Endothelial cell (in vitro differentiated cells): ENCODE measurements at places on chromosomes 5 and 9.

GRCh38 chr9:101601904-101602765, 7.4 kb upstream of the PPP3R2 start:
- DNase-seq, result peak; percentile 38

GRCh38 chr9:137136881-137137607, 1.9 kb upstream of the GRIN1 start:
- DNase-seq, result no peak

- no peak for DNase-seq
Observed at GRCh38 chr5:179495906-179496455, 54.4 kb upstream of the RUFY1 start.

GRCh38 chr5:10725636-10726035, 35.4 kb downstream of the DAP start:
- DNase-seq, result no peak

DNA sequence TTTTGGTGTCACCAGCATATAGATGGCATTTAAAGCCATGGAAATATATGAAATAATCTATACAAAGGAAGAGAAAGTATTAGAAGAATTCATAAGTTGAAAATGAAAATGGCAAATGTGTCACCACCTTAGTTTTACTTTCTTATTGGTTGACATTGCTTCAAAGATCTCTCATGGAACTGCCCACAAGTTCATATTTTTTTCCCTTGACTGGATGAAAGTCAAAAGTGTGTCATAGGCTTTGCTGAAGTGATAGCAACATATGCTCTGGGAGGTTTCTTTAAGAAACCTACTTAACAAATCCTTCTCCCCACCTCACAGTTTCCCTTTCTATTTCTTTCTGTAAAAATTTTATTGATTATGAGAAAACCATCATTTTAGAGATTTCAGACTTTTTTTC, 127.2 kb downstream of the VPS13A start:
- DNase-seq, result no peak

GRCh38 chr5:159332800-159333544, 2.7 kb upstream of the IL12B start:
- no peak for DNase-seq

DNA sequence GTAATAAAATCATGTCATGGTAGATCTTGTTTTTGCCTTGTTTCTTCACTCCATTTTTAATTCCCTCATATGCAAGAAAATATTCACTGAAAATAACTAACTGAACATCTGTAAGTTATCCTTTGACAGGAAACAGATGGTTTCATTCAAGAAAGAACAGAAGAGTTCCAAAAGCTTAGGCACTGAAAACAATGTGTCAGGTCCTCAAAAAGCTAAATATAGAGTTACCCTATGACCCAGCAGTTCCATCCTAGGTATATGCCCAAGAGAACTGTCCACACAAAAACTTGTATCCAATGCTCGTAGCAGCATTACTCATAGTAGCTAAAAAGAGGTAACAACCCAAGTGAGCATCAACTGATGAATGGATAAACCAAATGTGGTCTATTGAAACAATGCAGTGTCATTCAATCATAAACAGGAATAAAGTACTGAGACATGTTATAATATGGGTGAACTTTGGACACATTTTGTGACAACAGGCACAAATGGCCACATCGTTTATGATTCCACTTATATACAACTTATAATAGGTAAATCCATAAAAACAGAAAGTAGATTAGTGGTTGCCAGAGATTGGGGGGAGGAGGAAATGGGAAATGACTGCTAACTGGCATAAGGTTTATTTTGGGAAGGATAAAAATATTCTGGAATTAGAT, 231.0 kb downstream of the FRMD3 start:
- no peak for DNase-seq

GRCh38 chr9:109426626-109427402, 71.3 kb downstream of the PTPN3 start:
- DNase-seq, result no peak

DNA sequence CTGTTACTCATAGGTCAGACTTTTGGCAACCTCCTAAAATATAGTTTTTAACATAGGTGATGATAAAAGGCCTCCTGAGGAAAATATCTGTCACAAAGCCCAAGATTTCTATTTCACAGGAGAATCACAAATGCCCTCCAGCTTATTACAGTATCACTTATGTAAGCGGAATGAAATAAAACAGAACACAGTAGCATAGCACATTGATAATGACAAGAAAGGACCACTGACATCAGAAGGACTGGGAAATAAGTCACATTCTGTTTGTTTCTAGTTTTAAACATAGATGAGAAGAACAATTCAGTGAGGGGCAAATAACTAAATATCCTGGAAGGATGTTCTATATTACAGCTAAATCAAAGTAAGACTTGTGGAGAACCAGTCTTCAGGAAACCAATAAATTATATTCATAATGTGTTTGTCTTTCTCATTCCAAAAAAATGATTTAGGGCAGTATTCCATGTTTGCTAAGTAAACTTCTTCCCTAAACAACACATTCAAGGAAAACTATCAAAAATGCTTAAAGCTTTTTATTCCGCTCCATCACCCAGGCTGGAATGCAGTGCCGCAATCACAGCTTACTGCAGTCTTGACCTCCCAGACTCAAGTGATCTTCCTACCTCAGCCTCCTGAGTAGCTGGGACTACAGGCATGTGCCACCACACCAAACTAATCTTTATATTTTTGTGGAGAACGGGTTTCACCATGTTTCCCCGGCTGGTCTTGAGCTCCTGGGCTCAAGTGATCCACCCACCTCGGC, 20.8 kb upstream of the CTNNAL1 start:
- DNase-seq, result no peak

DNA sequence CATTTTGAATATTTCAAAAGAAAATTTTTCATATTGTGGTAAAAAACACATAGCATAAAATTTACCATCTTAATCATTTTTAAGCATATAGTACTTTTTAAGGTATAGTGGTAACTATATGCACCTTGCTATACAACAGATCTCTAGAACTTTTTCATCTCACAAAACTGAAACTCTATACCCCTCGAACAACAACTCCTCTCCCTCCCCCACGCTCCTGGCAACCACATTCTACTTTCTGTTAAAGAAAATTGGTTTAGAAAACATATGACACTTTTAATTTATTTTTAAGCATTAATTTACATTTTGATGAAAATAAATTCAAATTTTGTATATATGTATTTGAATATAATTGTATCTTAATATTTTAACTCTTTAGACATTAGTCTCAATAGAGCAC, 147.2 kb upstream of the EFNA5 start:
- DNase-seq, result no peak

GRCh38 chr5:124736082-124736804, 10.2 kb downstream of the ZNF608 start:
- DNase-seq, result no peak

DNA sequence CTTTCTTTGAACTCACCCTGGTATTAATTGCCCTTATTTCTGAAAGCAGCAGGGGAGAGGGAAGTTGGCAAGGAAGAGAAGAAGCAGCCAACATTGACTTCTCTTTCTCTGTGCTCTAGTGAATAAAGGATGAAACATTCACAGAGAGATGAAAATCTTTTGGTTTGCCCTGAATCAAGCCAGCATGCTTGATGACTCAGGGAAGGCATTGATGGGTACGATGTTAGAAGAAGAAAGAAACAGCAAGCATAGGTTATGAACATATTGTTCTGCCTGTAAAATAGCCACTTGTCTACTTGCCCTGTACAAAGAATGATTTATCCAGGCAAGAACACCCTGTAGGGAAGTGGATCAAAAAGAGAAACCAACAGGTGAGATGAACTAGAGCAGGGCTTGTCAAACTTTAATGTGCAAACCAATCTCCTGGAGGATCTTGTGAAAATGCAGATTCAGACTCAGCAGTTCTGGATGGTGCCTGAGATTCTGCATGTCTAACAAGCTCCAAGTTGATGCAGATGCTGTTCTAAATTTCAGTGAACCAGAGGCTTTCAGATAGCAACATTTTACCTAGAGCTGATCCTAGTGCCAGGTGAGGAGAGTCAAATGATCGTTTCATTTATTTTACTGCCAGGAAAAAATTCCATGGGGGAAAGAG, 586.6 kb upstream of the TLE4 start:
- DNase-seq, result no peak

- DNase-seq, result no peak
Observed at GRCh38 chr5:177389241-177390169, 5.3 kb downstream of the SLC34A1 start.

- DNase-seq, result no peak
Observed at GRCh38 chr9:79396168-79396567, 175.6 kb upstream of the TLE4 start.

DNA sequence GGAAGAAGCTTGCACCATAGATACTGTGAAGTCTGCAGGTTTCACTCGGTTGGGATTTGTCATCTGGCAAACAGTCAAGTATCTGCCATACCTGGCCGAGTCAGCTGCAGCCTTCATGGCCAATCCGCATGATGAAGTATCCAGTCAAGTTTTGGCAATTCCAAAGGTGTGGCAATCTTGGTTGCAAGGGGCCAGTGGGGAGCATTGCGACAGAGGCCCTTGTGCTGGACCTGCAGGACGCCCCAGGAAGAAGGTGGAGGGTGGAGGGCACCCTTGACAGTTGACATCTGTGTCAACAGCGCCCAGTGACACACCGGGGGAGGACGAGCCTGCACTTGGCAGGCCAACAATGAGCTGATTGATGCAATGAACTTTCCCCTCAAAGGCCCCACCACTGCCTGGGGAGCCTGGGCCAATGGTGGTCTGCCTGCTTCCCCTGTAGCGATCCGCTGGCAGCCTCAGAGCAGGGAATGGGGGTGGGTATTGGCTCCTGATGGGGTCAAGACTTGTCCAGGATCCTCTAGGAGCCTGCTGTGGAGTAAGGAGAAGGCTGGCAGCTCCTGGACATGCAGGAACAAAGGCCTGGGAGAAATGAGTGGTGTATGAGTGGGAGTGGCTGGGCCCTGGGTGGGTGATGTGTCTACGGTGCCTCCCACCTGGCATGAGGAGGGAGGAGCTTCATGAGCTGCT, 122.8 kb upstream of the PITX1 start:
- DNase-seq, result no peak

DNA sequence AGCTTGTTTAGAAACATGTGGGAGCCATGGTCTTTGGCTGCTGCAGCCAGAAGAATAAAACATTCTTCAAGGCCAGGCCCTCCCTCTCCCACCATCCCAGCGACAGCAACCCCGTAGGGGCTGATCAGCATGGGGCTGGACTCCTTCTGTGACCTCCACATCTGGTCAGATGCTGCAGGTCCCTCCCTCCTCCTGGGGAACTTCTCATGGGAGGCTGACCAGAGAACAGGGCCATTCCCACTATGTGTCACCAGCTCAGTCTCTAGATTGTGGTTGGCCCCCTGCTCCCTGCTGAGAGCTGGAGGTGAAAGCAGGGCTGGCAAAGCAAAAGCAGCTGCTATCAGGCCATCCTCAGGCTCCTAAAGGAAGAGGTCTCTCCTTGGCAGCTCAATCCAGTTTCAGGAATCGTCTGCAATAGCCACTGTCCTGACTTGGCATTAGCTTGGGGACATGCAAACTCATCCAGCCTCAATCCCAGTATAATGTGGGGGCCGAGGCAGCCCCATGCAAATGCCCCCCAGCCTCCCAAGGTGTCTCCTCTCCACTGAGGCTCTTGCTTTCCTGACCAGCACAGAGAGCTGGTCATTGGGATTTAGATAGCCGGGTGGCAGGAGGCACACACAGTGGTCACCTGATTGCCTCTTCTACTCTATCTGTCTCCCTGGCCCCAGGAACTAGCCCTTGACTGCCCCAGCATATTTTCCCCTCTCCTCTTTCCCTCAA, 81.5 kb downstream of the NRG2 start:
- DNase-seq, result no peak

DNA sequence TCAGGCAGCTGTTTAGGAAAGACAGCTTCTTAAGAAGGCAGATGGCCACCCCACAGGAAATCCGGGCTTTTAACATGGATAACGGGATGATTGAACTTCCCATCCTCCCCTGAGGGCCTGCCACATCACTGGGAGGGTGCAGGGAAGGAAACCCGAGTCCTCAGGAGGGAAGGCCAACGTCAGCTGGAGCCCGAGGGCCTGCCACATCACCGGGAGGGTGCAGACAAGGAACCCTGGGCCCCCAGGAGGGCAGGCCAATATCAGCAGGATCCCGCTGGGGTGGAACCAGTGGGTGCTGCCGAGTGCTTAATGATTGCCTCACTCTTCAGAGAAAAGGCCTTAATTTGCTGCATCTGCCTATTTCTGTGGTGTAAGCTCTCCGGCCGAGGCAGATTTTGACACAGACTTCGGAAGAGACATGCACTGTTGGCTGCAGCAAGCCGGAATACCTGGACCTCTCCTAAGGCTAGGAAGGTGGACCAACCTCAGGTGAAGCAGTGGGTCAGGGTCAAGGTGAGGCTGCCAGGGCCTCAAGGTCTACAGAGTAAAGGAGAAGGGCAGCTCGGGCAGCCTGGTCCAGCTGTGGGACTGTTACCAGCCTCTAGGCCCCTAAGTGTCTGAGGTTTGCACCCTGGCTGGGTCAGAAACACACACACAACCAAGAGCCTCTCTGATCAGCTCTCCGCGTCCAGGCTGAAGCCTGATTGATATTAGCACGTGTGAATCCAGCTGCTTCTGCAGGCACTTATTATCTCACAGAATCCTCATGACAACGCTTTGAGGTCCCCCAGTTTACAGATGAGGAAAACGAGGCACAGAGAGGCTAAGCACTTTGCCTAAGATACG, 14.8 kb upstream of the COL5A1 start:
- no peak for DNase-seq

GRCh38 chr5:97929383-97929782, 746.3 kb upstream of the RIOK2 start:
- no peak for DNase-seq

DNA sequence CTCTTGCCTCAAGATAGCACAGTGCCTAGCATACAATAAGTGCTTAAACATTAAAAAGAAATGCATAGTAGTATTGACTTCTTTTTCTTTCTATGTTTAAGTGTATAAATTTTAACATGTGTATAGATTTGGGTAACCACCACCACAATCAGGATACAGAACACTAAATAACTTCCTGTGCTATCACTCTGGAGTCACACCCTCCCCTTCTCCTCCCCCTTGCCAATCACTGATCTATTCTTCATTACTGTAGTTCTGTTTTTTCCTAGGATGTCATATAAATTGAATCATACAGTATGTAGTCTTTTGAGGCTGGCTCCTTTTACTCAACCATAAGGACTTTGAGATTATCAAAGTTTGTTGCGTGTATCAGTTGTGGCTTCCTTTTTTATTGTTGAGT, 68.5 kb downstream of the OSTF1 start:
- no peak for DNase-seq

- no peak for DNase-seq
Observed at GRCh38 chr5:65978251-65978650, 51.9 kb downstream of the ERBIN start.

- DNase-seq, result no peak
Observed at GRCh38 chr5:352639-353611, 31.4 kb downstream of the AHRR start.

- DNase-seq, result no peak
Observed at GRCh38 chr5:107935645-107936044, 264.9 kb upstream of the EFNA5 start.

GRCh38 chr9:14417237-14417636, 103.3 kb upstream of the NFIB start:
- no peak for DNase-seq
